ENCODE measurements at places on chromosomes 4 and X. TPM values are rescaled to one million over a fixed set of nuclear protein-coding genes. Genes with fewer than 3 reads are reported as not detected.

The PRDM8 gene
- 8.0 TPM for total RNA-seq

The CSAG1 gene
- not detected for total RNA-seq

The ZNF330 gene
- total RNA-seq = 40.0 TPM

The TLR10 gene
- total RNA-seq = not detected

The GLUD2 gene
- 0.30 TPM for total RNA-seq

The NRK gene
- not detected for total RNA-seq

The C4orf51 gene
- not detected for total RNA-seq

The PROM1 gene
- total RNA-seq = not detected

The PSMD10 gene
- 31.9 TPM for total RNA-seq

The ADAMTS3 gene
- total RNA-seq = not detected

The FAM149A gene
- 0.23 TPM for total RNA-seq

The PSAPL1 gene
- total RNA-seq = not detected

The GABRG1 gene
- not detected for total RNA-seq

The GRID2 gene
- not detected for total RNA-seq

The SCRG1 gene
- total RNA-seq = not detected
